Neural crest cell (in vitro differentiated cells): ENCODE measurements at places on chromosomes 3 and 15. TPM values are rescaled to one million over a fixed set of nuclear protein-coding genes. Genes with fewer than 3 reads are reported as not detected.

GRCh38 chr3:1661839-1662238, 436.8 kb upstream of the CNTN4 start:
- H3K36me3 ChIP-seq: no peaks in the 10 kb centered on the region
- no peaks in the 10 kb centered on the region for H3K27me3 ChIP-seq
- H3K4me1 ChIP-seq: no peaks in the 10 kb centered on the region
- no peak overlapping the region for H3K4me3 ChIP-seq
- DNase-seq: no peak
- H3K27ac ChIP-seq: no peak overlapping the region

DNA sequence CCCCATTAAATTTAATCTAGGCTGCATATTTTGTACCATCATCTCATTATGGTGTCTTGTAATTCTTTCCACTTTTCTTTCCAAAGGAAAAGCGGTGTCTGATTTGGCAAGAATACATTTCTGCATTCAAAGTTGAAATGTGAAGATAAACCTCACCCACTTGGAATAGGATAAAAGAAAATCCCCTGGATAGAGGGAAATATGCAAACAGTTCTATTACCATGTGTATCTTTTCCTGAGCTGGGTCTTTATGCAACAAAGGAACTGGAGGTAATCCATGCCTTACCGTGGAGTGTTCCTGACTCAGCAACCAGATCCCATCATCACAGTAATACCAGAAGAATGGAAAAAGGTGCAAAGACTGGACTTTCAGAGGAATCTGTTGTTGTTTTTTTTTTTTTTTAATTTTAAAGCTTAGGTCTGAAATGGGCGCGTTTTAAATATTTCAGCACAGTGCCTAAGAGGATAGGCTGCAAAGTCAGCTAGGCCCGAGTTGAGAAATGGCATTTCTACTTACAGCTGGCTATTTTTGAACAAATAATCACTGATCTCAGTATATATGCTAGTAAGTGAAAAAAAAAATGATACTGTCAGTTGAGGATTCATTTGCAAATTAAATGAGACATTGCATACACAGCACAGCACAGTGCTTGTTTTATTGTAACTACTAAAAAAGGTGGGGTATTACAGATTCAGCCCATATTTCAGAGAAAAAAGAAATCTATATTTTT, 55.5 kb upstream of the ADAMTS9 start:
- no peak for DNase-seq
- H3K4me1 ChIP-seq: peaks cover 13% of the 10 kb centered on the region
- no peak overlapping the region for H3K4me3 ChIP-seq
- no peak overlapping the region for H3K27ac ChIP-seq

GRCh38 chr3:80114694-80115093, 346.9 kb upstream of the ROBO1 start:
- no peaks in the 10 kb centered on the region for H3K4me1 ChIP-seq
- H3K4me3 ChIP-seq: no peak overlapping the region
- H3K27me3 ChIP-seq: no peaks in the 10 kb centered on the region
- H3K36me3 ChIP-seq: no peaks in the 10 kb centered on the region

GRCh38 chr3:30368978-30369377, 237.4 kb upstream of the TGFBR2 start:
- DNase-seq: no peak
- H3K36me3 ChIP-seq: no peaks in the 10 kb centered on the region
- H3K4me1 ChIP-seq: no peaks in the 10 kb centered on the region
- H3K27ac ChIP-seq: no peak overlapping the region

- H3K27ac ChIP-seq: no peak overlapping the region
- no peak overlapping the region for H3K4me3 ChIP-seq
- H3K4me1 ChIP-seq: peaks cover 10% of the 10 kb centered on the region
- DNase-seq: no peak
Measured at GRCh38 chr3:165984589-165984988, 147.4 kb upstream of the BCHE start.

- peaks cover 5% of the 10 kb centered on the region for H3K4me1 ChIP-seq
- peaks cover 7% of the 10 kb centered on the region for H3K36me3 ChIP-seq
- no peak overlapping the region for H3K27ac ChIP-seq
- no peaks in the 10 kb centered on the region for H3K27me3 ChIP-seq
Measured at GRCh38 chr3:179398574-179399231, 51.2 kb downstream of the MFN1 start.

DNA sequence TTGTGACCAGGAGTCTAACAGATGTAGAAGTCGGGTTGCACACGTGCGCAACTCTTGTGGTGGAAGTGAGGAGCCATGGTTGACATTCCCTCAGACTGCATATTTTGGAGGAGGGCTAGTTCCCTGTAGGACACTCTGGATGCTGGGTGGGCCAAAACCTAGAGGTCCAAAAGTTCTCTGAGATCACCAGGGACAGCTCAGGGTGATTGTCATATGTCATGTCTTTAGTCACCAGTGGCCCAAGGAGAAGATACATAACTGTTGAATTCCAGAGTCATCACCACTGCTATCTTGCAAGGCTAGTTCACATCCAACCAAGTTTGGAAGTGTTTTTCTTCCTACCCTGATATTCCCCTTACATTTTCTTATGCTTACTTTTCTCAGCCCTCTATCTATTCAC, 95.2 kb upstream of the C3orf80 start:
- H3K4me1 ChIP-seq: no peaks in the 10 kb centered on the region
- no peak for DNase-seq
- H3K27ac ChIP-seq: no peak overlapping the region
- H3K27me3 ChIP-seq: no peaks in the 10 kb centered on the region

The GOLGA8J gene
- total RNA-seq: 0.32 and 0.54 TPM in 2 replicates

The KY gene
- 0.33 and 0.52 TPM in 2 replicates for total RNA-seq

The A4GNT gene
- total RNA-seq: not detected in 2 replicates

The ZMYND10 gene
- 2.3 and 2.5 TPM in 2 replicates for total RNA-seq

The ADGRG7 gene
- not detected in 2 replicates for total RNA-seq
